ENCODE measurements at places on chromosomes 3 and 15.

GRCh38 chr3:116200956-116201690, 244.2 kb downstream of the LSAMP start:
- DNase-seq = peak; percentile 73

GRCh38 chr15:73631915-73632669, 1.1 kb downstream of the NPTN start:
- DNase-seq = peak; percentile 68

- no peak for DNase-seq
Observed at GRCh38 chr15:80580106-80580505, 115.0 kb upstream of the ABHD17C start.

GRCh38 chr3:25473246-25473645, 45.2 kb downstream of the RARB start:
- no peak for DNase-seq

GRCh38 chr3:107775974-107776373, 253.2 kb downstream of the BBX start:
- no peak for DNase-seq

GRCh38 chr3:172192830-172193415, 153.5 kb downstream of the FNDC3B start:
- DNase-seq = no peak

DNA sequence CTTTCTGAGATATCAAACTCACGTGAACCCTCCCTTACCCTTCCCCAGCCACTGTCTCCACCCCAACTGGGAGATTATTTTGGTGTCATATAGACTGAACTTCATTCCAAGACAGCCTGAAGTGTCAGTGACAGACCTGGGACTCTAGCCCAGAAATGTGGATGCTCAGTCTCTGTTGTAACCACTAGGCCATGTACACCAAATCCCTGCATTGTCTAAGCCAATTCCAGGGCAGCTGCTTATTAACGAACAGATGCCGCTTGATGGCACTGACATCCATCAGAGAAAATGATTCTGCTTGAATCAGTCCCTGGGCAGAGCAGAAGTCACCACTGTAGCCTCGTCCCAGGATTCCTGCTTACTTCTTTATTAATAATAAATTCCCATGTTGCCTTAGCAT, 305.5 kb downstream of the GRM7 start:
- DNase-seq = peak; percentile 15

GRCh38 chr15:49044766-49045606, 1.3 kb downstream of the SECISBP2L start:
- no peak for DNase-seq

DNA sequence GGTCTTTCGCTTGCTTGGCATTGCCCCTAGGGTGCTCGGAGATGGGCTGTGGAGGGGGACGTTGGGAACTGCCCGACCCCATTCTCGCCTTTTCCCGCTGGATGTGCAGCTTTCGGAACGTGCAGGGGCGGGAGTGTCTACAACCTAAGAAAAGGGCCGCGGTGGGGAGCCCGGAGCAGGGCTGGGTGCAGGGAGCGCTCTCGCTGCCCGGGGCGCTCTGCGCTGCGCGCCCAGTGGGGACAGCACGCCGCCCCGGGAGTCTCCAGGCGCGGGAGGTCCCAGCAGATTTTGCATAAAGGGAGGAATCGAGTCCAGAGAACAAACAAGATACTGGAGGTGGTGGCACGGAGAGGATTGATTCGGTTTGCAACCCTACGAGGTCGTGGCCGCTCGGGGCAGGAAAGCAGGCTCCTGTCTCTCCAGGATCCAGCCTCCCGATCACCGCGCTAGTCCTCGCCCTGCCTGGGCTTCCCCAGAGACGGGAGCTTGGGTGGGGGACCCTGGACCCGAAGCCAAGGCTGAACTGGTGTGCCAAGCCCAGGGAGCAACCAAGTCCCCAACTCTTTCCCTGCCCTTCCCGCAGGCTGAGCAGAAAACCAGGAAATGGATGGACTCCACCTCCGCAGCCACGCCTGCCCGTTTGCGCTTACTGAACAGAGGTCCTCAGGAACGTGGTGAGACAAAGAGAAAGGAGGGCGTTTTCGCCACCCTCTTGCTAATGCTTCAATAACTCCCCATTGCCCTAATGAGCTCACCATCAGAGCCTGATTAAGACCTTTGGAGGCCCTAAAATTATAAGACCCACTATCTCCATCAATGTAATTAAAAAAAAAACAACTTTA, 59.7 kb downstream of the NOX5 start:
- DNase-seq = no peak

GRCh38 chr15:42796955-42797782, 60.2 kb upstream of the CDAN1 start:
- DNase-seq = no peak

DNA sequence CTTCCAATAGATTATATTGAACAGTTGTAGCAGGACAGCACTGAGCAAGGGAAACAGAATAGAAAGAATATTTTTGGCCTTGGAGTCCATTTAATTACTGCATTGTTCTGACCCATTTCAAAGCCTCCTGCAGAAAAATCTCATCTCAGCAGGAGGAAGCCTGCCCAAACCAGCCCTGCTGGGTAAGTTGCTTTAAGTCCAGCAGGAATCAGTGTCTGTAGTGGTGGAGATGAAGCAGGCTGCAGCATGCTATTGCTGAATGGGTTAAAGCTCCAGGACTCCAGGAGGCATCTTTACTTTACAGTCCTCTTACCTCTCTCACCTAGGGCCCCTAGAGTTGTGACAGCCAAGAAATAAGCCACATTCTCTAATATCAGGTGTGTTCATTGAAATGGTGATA, 380.3 kb upstream of the THBS1 start:
- DNase-seq = no peak

Data from spinal cord (tissue), 10 donors.